ENCODE measurements at places on chromosomes 1 and 21.
A peak's percentile ranks its signal among the peaks of the same experiment; 100 is the strongest.

DNA sequence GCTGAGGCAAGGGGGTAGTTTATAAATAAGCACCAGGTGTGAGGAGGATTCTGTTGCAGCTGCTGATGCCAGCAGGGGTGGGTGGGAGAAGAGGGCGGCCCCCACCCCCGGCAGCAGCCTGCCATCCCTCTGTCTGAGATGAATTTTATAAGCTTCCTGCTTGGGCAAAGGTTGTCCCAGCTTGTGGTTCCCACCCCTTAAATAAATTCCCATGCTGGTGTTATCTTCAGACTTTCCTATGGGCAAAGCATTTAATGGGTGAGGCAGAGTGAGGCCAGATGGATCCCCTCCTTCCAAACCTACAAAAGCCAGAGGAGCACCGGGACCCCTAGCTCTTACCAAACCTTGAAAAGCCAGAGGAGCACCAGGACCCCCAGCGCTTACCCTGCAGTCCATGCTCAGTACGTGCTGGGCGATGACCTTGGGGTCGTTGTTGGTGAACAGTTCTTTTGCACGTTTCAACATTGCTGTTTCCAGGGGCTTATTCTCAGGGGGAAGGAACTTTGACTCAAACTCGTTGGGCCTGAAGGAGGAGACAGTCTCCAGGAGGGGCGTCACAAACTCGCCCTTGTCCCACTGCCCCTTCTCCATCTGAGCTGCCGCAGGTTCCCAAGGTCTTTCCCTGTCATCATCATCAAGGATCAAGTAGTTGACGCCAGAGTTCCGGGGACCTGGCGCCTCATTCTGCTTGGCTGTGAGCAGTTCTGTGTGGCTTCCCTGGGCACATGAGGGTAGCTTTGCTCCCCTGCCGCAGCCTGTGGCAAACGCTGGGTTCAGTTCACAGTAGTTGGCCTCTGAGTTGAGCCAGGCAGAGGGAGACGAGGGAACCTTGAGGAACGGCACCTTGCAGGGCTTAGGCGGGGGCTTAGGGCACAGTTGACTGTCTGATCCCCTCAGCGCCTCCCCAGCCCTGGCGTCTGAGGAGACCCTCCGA, 99.5 kb downstream of the BCAR3 start:
- DNase-seq, result no peak

GRCh38 chr1:151058692-151059091, 730 bp downstream of the CDC42SE1 start:
- DNase-seq, result peak; percentile 56

DNA sequence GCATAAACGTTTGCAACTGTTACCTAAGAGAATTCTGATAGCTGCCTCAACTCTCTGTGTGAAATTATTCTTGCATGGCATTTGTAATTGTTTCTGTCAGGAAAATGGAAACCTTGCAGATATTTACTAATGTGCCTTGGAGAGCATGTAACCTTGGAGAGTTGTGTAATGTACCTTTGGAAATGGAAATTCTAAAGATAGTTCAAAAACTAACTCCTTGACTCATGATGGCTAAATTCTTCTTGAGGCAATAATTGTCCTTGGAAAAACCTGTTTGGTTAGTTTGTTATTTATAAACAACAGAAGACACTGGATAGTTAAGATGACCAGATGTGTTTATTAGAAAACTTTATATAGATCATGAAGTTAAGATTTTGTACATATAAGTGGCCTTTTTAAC, 1033.8 kb downstream of the PLA2G4A start:
- no peak for DNase-seq

GRCh38 chr1:8512504-8512903, 194.6 kb downstream of the SLC45A1 start:
- no peak for DNase-seq

DNA sequence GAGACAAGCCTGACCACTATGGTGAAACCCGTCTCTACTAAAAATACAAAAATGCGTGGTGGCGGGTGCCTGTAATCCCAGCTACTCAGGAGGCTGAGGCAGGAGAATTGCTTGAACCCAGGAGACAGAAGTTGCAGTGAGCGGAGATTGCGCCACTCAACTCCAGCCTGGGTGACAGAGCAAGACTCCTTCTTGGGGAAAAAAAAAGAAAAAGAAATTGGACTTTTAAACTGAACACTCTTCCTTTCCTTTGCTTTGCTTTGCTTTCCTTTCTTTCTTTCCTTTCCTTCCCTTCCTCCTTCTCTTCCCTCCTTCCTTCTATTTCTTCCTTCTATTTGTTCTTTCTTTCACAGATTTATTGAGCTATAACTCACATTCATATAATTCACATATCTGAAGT, 43.3 kb upstream of the PUM1 start:
- DNase-seq, result no peak

DNA sequence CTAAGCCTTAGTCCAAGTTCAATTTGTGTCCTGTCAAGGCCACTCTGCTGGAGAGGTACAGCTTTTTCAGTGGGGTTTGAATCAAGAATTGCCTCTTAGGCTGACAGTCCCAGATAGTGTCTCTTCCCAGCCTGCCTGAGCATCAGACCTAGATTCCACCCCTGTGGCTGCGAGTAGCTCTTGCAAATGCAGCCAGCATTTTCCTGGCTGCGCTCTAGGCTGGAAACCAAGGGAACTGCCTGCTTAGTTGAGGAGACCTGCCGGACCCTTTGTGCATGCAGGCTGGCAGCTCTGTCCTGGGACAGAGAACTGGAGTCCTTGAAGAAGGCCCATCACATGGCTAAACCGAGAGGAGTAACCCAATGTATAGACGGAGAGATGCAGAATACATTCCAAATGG, 293.7 kb downstream of the PCP4 start:
- no peak for DNase-seq

GRCh38 chr21:35071347-35071746, 22.2 kb upstream of the RUNX1 start:
- DNase-seq, result no peak

DNA sequence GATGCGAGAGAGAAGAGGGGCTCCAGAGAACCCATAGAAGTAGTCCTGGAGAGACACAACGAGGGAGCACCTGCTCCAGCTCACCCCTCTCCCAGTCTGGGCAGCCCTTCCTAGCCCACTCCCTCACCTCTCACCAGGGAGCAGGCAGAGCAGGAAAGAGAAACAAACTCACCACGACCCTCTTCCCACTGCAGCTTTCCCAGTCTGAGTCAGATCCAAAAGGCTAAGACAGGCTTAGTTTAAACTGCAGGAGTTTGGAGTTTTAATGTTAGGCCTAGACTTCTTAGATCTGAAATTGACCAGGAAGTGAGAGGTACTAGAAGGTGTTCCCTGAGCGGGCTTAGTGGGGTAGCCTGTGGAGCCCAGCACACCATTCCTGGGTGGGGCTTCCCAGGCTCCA, 29.6 kb downstream of the SLC1A7 start:
- DNase-seq, result no peak

DNA sequence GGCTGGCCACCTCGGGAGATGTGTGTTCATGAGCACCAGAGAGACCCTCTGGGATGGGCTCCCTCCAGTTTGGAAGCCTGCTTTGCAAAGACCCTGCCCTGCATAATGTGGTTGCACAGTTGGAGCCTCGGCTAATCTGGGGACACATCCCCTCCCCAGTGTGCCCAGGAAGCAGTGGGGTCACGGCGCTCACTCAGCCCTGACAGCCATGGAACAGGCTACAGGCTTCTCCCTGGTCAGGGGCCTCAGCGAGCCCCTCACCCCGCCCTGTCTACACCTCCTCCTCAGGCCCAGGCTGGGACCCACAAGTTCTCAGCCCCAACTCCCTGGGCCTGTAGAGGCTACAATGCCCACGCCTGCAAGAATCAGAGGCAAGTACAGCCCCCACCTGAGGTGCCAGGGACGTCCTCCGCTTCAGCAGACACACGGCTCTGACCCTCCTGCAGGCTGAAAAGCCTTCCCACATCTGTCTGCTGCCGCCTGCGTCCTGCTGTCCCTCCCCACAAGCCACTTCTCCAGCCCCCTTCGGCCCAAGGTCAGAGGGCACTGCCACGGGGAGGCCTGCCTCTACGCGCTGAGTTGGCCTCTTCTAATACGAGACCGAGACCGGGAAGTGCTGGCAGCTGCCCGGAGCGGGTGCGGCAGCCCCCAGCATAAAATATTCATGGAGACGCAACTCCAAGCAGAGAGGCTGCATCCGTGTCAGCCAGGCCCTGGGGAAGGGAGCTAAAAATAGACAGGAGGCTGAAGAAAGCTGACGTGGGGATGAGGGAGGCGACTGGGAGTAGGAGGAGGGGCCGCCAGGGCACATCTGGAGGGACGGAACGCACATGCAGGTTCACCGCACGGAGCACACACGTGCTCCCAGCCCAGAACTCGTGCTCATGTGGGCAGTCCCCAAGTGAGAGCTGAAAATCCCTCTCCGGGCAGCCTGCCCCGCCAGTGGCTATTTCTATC, 15.2 kb upstream of the GPR153 start:
- DNase-seq, result no peak

DNA sequence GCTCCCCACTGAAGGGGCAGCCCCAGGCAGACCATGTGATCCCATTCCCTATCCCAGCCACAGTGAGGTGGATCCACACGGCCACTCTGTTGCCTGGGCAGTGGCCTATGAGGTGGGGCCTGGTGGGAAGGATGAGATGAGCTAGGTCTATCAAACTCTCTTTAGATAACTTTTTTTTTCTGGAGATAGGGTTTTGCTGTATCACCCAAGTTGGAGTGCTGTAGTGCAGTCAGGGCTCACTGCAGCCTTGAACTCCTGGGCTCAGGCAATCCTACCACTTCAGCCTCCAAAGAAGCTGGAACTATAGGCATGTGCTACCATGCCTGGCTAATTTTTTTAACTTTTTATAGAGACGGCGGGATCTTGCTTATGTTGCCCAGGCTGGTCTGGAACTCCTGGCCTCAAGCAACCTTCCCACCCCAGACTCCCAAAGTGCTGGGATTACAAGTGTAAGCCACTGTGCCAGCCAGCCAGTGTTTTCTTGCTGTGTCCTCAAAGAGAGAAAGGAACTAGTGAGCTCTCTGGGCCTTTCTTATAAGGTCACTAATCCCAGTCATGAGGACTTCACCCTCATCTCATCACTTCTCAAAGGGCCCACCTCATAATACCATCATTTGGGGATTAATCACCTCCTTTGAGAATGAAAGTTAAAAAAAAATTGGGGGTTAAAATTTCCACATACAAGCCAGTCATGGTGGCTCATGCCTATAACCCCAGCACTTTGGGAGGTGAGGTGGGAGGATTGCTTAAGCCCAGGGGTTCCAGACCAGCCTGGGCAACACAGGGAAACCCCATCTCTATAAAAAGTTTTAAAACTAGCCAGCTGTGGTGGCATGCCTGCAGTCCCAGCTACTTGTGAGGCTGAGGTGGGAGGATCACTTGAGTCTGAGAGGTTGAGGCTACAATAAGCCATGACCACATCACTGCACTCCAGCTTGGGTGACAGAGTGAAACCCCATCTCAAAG, 36.6 kb downstream of the H3-3A start:
- DNase-seq, result no peak

DNA sequence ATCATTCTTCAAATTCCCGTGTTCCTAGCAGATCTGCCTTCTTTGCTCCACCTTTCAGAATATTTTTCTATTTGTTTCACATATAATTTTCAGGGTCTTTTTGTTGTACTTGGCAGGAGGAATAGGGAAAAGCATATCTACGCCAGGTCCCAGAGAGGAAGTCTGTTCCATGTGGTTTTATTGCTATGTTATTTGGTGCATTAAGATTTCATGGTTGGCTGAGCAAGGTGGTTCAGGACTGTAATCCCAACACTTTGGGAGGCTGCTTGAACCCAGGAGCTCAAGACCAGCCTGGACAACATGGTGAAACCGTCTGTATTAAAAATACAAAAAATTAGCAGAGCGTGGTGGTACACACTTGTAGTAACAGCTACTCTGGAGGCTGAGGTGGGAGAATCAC, 36.1 kb downstream of the COL6A1 start:
- no peak for DNase-seq

DNA sequence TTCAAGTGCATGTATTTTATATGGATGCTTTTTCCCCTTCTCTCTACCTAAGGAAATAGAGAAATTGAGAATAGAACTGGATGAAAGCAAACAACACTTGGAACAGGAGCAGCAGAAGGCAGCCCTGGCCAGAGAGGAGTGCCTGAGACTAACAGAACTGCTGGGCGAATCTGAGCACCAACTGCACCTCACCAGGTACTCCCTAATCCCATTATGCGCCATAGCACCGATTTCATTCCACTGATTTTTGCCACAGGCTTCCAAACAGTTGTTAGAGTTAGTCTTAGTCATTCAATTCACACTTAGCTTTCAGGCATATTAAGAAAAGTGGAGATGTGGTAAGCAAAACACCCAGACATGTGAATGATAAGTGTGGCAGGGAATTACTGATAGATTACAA, 122.8 kb downstream of the SDCCAG8 start:
- no peak for DNase-seq

GRCh38 chr1:91872000-91872399, 14.0 kb downstream of the TGFBR3 start:
- no peak for DNase-seq

DNA sequence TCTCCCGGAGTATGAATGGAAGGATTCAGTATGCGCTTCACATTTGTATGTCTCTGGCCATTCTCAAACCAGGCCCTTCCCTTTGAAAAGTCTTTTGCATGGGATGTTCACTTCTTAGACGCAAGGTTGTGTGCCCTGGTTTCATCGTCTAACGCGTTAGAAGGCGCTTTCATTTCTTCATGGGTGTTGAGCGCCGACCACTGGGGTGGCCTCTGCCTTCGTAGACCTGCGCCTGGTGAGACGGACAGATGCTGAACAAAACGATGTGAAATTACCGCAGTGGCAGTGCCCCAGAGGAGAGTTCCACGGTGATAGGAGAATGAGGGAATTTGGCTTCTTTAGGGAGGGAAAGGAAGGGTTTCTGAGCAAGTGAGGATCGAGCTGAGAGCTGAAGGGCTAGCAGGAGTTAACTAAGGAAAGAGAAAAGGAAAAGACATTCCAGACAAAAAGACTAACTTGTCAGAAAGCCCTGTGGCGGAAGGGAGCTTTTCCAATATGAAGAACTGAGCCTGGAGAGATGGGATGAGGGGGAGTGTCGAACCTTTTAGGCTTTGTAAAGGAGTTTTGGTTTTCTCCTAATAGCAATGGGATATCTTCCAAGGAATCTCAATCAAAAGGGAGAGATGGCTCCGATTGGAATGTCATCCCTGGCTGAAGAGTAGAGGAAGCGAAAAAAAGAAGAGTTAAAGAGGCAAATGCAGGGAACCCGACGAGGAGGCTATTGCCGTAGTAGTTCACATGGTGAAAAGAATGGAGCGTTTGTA, 951 bp downstream of the GGPS1 start:
- DNase-seq, result no peak

GRCh38 chr21:44375281-44375651, 21.8 kb downstream of the TRPM2 start:
- DNase-seq, result no peak

DNA sequence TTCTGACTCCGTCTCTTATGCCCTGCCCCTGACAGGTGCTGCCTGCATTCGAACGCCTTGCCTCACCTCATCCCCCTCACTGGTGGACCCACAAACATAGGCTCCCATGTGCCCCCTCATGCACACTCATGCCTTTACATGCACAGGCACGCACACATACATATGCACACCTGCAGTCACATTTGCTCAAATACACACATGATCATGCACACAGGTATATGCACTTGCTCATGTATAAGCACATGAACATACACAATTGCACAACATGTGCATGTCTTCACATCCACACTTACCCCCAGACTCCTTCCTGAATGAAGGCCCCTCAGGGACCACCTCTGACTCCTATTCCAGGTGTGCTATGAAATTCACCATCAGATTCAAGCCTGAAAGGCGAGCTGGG, 506.9 kb downstream of the PTPRU start:
- DNase-seq, result no peak

- no peak for DNase-seq
These were observed 95.2 kb downstream of the PTPN14 start for GRCh38 chr1:214455971-214456867.

- no peak for DNase-seq
These were observed 33.5 kb upstream of the ITPKB start for GRCh38 chr1:226772446-226773139.

GRCh38 chr1:34745666-34746065, 9.2 kb upstream of the GJB5 start:
- no peak for DNase-seq

Data from C1 segment of cervical spinal cord (tissue), 14 donors.